HFF-Myc (cell line): ENCODE measurements at places on chromosomes 6 and 20.

DNA sequence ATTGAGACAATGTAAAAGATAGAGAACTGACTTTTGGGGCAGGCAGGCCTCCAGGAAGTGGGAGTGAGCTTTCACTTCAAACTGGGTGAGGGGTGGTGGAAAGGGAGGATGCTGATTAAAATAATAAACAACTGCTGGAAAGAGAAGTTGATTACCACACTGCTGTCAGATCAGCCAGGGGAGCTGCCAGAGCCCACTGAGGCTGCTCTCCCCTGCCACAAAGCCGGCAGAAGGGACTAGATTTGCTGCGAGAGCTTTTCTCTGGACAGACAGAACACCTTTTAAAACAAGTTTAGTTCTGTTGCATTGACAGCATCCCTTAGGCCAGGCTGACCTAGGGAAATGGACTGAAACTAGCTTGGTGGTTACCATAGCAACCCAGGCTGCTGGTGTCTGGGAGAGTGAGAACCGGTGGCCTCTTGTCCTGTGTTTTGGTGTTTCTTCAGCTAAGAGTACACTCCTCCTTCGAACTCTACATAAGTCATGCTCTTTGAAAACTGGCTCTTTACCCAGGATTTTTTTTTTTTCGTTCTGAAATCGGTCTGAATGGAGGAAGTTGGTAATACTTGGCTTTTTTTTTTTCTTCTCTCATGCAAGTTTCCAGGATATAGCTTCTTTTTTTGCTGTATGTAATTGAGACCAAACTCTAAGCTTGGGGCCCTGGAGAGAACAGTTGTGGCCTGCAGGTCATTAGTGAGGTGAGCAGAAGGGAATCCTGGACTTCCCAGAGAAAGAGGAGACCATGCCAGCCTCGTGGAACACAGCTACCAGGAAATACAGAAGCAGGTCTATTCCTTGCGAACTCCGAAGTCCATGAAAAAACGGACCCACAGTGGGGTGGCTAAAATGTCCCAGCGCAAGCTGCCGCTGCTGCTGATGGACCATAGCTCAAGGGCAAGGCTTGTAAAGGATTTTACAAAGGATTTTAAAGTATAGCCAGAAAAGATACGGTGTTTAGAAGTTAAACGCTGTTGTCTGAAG, 374.4 kb downstream of the UTRN start:
- no peak for DNase-seq

GRCh38 chr20:38059832-38060231, 26.3 kb downstream of the RPRD1B start:
- no peak for DNase-seq

GRCh38 chr20:56810141-56810540, 181.0 kb downstream of the TFAP2C start:
- no peak for DNase-seq

- DNase-seq = no peak
Measured at GRCh38 chr6:167803816-167804215, 22.9 kb upstream of the AFDN start.

- no peak for DNase-seq
Measured at GRCh38 chr20:17848249-17849048, 120.1 kb downstream of the SNX5 start.

DNA sequence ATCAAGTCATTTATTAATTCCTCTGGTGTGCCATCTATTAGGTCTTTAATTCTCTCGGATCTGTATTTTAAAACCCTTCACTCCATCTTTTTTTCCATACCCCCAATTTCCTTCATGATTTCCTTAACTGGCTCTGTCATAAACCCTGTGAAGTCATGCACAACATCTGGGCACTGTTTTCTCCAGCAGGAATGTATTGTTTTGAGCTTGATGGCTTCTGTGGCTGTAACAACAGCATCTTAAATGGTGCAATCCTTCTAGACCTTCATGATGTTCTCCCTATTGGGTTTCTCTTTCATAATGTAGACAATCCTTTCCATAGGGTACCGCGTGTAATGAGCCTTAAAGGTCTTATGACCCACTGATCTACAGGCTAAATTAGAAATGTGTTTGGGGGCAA, 29.0 kb downstream of the CDK19 start:
- no peak for DNase-seq

- DNase-seq = no peak
Measured at GRCh38 chr20:55684578-55684977, 320.7 kb downstream of the CBLN4 start.

DNA sequence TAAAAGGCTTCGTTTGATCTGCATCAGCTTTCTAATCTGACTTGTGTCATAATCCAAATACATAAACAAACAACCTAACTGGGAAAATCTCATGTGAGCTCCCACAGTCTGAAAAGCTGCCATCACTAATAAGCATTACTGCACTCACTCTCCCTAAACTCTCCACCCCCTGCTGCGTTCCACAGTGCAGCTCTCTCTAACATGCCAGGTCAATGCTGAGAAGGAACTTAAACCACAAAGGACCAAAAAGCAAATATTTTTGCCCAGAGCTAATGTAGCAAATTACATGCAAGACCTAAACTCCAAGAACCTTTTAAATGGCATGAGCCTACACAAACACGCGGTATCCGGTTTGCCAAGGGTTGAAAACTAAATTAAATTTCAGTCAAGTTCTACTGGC, 542.3 kb upstream of the JARID2 start:
- DNase-seq = no peak

GRCh38 chr6:170041526-170041925, 249.4 kb downstream of the DLL1 start:
- DNase-seq = no peak

DNA sequence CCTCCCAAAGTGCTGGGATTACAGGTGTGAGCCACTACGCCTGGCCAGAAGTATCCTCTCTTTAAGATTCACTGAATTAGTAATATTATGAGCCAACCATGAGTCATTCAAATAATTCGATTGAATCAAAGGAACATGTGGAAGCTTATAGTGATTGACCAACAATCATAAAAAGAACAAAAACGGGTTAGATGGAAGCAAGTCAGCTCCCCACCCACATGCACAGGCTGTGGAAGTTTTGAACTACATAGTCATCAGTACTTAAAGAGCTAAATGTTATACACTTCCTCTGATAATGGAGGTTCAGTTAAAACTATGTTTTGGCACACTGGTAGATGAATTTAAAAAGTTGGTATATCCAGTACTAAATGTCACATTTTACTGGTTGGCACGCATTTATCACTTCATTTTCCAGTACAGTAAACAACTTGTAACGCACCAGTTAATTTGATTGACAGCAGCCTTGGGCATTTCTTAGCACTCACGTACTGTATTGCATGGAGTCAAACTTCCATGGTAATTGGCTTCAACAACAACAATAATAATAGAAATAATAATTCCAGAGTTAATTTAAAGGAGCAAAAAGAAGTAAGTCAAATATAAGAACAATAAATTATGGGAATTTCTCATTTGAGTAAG, 1107.3 kb upstream of the MAP3K7 start:
- no peak for DNase-seq

DNA sequence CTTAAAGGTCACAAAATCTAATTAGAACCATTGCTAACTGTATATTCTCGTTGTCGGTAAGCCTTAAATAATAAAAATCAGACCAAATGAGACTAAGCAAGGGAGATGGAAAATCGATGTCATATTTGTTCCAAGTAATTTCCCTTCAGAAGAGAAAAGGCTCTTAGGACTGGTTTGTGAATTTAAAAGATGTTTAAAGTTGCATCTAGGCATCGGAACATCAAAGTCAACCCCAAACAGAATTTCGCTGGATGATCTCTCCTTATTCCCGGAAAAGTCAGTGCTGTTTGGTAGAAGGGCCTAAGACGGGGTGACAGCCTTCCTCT, 63.8 kb downstream of the NPEPL1 start:
- DNase-seq = no peak

- no peak for DNase-seq
Measured at GRCh38 chr6:71321314-71321713, 32.7 kb downstream of the OGFRL1 start.

DNA sequence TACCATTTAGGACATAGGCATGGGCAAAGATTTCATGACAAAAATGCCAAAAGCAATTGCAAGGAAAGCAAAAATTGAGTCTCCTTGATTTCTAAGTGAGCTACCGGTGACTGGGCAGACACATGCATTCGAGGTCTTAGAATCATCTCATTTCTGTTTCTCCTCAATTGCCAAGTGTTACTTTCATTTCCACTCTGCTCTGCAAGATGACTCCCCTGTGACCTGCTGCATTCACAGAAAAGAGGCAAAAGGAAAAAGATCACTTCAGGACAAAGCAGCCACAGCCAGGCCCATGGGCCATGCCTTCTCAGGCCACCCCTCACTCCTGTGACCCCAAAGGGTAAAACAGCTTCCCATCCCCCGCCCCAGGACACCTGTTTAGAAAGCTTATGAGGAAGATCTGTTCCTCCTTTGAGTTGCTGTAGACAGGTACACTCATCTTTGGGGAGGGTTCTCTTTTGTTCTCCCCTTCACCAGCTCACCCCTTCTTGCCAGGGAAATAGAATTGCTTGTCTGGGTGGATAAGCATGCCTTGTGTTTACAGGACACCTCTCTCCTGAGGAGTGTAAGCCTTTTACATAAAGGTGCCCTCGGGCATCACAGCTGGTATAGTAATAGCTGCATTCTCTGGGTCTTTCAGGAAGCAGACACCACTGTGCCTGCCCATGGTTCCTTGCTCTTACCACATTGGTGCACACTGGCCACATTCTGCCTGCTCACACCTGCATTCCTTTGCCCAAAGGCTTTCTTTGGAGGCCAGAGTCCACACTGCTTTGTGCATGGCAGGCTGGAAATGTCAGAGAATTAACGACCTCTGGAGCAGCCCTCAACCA, 105.0 kb downstream of the SLC24A3 start:
- no peak for DNase-seq

- DNase-seq = no peak
Measured at GRCh38 chr6:4346659-4347333, 211.4 kb upstream of the ECI2 start.

DNA sequence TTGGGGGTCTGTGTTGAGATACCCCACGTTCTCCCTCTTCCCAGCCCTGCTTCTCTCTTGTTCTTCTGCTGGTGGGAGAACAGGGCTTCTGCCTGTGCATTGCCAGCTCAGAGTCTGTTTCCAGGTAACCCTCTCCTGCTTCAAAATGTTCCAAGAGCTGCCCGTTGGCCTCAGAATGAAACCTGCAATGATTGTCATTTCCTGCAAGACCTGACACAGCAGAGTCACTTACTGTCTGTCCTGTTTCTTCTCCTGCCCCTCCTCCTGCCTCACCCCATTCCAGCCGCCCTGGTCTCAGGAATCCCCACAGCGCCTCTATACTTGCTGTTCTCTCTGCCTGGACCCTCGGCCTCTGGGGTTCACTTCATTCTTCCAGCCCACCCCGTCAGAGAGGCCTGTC, 81.4 kb upstream of the ARID1B start:
- DNase-seq = no peak

DNA sequence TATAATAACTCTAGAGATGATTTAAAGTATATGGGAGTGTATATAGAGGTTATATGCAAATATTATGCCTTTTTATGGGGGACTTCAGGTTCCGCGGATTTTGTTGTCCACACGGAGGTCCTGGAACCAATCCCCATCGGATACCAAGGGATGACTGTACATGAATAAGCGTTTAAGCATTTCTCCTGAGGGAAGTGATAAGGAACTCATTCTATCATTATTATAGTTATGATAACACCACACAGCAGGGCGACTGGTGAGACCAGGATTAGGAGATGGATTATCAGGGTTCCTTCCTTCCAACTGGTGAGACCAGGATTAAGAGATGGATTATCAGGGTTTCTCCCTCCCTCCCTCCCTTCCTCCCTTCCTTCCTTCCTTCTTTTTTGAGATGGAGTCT, 6.6 kb downstream of the ECI2 start:
- no peak for DNase-seq

GRCh38 chr6:53066077-53066417, 843 bp downstream of the FBXO9 start:
- DNase-seq = no peak

DNA sequence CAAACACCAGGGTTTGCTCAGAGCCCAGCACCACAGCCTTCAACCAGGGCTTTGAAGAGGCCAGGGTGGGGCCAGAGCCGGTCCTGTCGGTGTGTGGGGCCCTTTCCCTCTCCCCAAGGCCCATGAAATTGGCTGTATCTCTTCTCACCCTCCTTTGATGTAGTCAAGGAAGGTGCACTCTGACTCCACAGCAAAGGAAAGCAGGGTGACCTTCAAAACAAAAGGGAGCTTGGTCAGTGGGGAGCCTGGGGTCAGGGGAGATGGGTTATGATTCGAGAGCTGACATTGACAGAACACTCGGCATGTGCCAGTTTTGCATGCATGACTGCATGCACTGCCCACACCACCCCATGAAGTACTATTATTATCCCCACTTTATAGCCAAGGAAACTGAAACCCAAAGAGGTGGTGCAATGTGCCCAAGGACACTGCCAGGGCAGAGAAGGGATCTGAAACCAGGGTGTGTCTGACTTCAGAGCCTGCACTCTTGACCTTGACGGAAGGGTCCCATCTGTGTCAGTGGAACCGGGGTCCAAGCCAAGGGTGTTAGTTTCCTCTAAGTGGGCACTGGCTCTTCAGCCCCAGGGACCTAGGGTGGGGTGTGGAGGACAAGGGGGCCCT, 55.4 kb downstream of the RAB44 start:
- DNase-seq = no peak

- no peak for DNase-seq
Measured at GRCh38 chr20:14410869-14411555, 73.6 kb upstream of the FLRT3 start.

GRCh38 chr6:111794727-111795452, 78.4 kb downstream of the FYN start:
- no peak for DNase-seq

- DNase-seq = no peak
Measured at GRCh38 chr20:63606686-63607085, 20.2 kb downstream of the GMEB2 start.

GRCh38 chr6:41066867-41067304, 5.3 kb downstream of the OARD1 start:
- DNase-seq = peak; percentile 70

DNA sequence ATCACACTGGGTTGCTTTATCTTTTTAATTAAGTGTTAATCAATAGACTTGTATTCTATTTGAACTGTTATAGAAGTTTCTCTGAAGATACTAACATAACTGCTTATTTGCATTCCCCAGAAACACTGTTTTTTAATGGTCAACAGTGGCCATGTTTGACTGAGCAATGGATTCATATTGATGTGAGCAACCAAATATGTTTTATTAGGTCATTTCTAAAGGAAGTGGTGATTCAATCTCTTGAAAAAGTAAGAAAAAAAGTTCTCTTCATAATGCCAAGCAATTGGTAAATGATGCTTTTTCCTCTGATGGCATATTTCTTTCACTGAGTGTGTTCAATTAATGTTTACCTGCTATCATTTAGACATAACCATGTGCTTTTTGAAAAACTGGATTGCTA, 593.0 kb upstream of the CITED2 start:
- DNase-seq = no peak

- DNase-seq = no peak
Measured at GRCh38 chr6:163952005-163952404, 537.5 kb downstream of the QKI start.

- no peak for DNase-seq
Measured at GRCh38 chr20:9200620-9201019, 131.7 kb downstream of the PLCB4 start.

GRCh38 chr6:11142296-11143027, 30.9 kb upstream of the ERVFRD-1 start:
- no peak for DNase-seq
